ENCODE measurements at places on chromosomes 2 and 18. TPM values are rescaled to one million over a fixed set of nuclear protein-coding genes. Genes with fewer than 3 reads are reported as not detected.

ECEL1 gene
- total RNA-seq: 0.16 TPM

KCNK3 gene
- total RNA-seq: 0.81 TPM

TMEFF2 gene
- total RNA-seq: 0.34 TPM

MERTK gene
- 1.5 TPM for total RNA-seq

TMEM131 gene
- total RNA-seq: 14.5 TPM

SP5 gene
- total RNA-seq: not detected

PPIL3 gene
- 32.1 TPM for total RNA-seq

TLX2 gene
- 0.36 TPM for total RNA-seq
